Metanephros (tissue), 2 donors: ENCODE measurements at places on chromosomes 16 and 17. TPM values are rescaled to one million over a fixed set of nuclear protein-coding genes. Genes with fewer than 3 reads are reported as not detected.

Gene RFWD3
- total RNA-seq, result 25.5 TPM

Gene KRTAP2-2
- total RNA-seq, result not detected

Gene RND2
- 1.3 TPM for total RNA-seq

Gene CLEC16A
- total RNA-seq, result 30.5 TPM

Gene HBA2
- 14,996 TPM for total RNA-seq

Gene TEDC2
- 10.8 TPM for total RNA-seq

Gene CCL8
- 0.64 TPM for total RNA-seq

Gene PDILT
- total RNA-seq, result not detected

Gene ATAD5
- total RNA-seq, result 4.1 TPM

Gene TSNAXIP1
- total RNA-seq, result 5.4 TPM

Gene NCOR1
- 154 TPM for total RNA-seq

Gene MEOX1
- 9.7 TPM for total RNA-seq

Gene KRT33B
- not detected for total RNA-seq

Gene CCDC154
- 2.2 TPM for total RNA-seq

Gene TBC1D3B
- total RNA-seq, result 4.0 TPM

Gene BEAN1
- total RNA-seq, result 0.99 TPM

Gene LRRC37A2
- 8.1 TPM for total RNA-seq

Gene KRT25
- total RNA-seq, result not detected

Gene MPHOSPH6
- 14.0 TPM for total RNA-seq

Gene NPIPA2
- total RNA-seq, result not detected
